Left colon (tissue), 2 donors: ENCODE measurements at places on chromosomes 3 and 15.

DNA sequence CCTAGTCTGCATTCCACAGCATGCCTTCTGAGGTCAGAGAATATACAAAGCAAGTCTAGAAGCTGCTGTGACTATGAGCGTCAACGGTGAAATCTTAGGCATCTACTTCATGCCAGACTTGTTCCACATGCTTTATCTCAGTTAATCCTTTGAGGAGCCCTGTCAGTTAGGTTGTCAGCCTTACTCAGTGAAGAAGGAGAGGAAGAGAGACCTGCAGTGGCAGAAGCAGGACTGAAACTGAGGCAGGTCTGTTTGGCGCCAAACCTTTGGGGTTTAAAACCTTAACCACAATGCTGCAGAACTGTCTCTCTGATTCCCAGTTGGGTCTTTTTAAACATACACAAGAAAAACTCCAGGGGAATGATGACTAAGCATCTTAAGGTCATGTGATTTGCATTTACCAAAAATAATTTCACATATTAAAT, 139.0 kb upstream of the LIPC start:
- DNase-seq: no peak

GRCh38 chr15:45495588-45495987, 27.0 kb downstream of the SLC30A4 start:
- DNase-seq: no peak

GRCh38 chr15:45187894-45188830, at the start of gene SHF:
Gene SHF (minus strand): TSS chr15:45187966. CDS start chr15:45187951, 15 bp downstream.
- DNase-seq: peak; percentile 73

DNA sequence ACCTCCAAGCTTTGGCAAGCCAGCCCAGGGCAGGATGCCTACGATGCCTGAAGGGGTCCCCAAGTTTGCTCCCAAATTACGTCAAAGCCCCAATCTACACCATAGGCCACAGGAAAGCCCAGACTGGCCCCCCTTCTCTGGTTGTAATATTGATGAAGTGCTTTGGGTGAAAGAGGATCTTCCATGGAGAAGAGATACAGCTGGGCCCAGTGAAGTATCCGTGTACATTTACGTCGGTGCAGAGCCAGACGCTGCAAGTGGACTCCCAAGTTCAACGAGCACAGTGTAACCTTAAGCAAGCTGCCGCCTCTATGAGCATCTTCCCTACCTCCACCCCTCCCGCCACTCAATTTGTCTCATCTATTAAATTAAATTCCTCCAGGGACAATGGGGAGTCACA, 100.1 kb upstream of the TPM1 start:
- no peak for DNase-seq

DNA sequence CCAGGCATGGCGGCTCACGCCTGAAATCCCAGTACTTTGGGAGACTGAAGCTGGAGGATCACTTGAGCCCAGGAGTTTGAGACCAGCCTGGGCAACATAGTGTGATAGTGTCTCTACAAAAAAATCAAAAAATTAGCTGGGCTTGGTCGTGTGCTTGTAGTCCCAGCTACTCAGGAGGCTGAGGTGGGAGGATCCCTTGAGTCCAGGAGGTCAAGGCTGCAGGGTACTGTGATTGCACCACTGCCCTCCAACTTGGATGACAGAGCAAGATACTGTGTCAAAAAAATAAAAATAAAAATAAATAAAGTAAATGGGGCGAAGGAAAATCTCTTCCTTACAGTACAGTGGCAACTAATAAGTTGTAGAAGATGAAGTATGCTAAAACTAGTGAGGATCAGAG, 29.6 kb downstream of the LSM3 start:
- no peak for DNase-seq

- DNase-seq: no peak
Measured at GRCh38 chr3:78141269-78141668, 1101.4 kb downstream of the ROBO2 start.

- no peak for DNase-seq
Measured at GRCh38 chr3:48596157-48596556, 1.0 kb upstream of the COL7A1 start.

DNA sequence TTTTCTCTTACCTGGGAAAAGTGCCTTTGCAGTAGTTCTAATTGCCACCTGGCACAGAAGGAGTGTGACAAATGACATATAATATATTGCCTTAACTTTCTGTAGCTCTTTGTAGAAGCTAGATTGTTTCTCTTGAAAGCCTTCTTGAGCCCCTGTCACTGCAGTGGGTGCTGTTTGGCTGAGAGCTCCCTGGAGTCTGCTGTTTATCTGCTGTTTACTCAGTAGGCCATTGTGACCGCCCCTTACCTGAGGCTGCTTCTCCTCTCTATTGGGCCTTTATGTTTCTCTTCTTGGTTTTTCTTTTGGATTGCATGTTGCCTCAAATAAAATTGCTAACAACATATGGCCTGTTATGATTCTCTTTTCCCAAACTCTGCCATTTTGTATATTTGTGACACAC, 16.7 kb downstream of the MAP2K5 start:
- DNase-seq: no peak
